Effector memory CD8-positive, alpha-beta T cell (primary cell): ENCODE measurements at places on chromosomes 1 and 21.

DNA sequence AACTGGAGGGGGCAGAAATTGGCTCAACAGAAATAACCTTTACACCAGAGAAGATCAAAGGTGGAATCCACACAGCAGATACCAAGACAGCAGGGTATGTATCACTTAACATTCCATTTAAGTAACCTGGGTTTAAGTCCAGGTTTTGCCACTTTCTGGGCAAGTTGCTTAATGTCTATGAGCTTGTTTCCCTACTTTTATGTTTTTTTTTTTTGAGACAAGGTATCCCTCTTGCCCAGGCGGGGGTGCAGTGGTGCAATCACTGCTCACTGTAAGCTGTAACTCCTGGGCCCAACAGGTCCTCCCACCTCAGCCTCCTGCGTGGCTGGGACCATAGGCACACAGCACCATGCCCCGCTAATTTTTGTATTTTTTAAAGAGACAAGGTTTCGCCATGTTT is 2.2 kb downstream of the RTCA start:
- no peak for DNase-seq

GRCh38 chr21:42666023-42666747 is 12.8 kb downstream of the PDE9A start:
- no peak for DNase-seq

GRCh38 chr1:176735201-176735600 is 272.2 kb downstream of the PAPPA2 start:
- DNase-seq, result no peak

GRCh38 chr1:17281775-17282181 is 26.2 kb upstream of the PADI4 start:
- no peak for DNase-seq

- no peak for DNase-seq
Measured at GRCh38 chr1:24058671-24059455, 53.1 kb downstream of the MYOM3 start.

GRCh38 chr1:40981691-40982448 is 2.4 kb downstream of the CTPS1 start:
- no peak for DNase-seq

GRCh38 chr1:174209347-174210187 is 50.2 kb downstream of the RABGAP1L start:
- no peak for DNase-seq

GRCh38 chr21:28761674-28762356 is 230.9 kb downstream of the LTN1 start:
- no peak for DNase-seq

GRCh38 chr21:30222724-30223123 is 6.8 kb upstream of the CLDN8 start:
- DNase-seq, result no peak

DNA sequence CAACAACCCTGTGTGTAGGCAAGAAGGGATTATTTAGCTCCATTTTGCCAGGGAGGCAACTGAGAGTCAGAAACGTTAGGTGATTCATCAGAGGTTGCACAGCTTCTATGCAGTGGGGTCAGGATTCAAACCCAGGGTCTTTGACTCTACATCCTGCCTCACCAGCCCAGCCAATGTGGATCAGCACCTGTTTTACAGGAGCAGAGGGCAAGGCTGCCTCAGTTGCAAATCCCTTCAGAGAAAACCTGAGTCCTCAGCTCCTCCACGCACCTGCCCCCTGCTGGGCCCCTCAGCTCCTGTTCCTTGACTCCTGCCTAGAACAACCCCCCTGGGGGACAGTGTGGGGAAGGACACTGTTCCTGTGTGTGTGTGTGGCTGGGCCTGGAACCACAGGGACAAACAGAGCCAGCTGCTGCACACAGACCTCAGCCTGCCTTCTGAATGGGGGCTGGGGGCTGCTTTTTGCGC is 61.6 kb downstream of the LRRN2 start:
- DNase-seq, result no peak

DNA sequence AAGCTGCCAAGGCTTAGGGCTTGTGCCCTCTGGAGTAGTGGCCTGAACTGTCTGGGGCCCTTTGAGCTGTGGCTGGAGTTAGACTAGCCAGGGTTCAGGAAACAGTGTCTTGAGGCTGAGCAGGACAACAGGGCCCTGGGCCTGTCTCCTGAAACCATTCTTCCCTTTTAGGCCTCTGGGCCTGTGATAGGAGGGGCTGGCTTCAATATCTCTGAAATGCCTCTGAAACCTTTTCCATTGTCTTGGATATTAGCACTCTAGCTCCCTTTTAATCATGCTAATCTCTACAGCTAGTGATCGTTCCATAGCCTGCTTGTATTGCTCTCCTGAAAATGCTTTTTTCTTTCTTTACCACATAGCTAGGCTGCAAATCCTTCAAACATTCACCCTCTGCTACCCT is 135.3 kb downstream of the ADGRL4 start:
- DNase-seq, result no peak

- no peak for DNase-seq
Measured at GRCh38 chr21:41362605-41363369, 960 bp downstream of the MX2 start.

DNA sequence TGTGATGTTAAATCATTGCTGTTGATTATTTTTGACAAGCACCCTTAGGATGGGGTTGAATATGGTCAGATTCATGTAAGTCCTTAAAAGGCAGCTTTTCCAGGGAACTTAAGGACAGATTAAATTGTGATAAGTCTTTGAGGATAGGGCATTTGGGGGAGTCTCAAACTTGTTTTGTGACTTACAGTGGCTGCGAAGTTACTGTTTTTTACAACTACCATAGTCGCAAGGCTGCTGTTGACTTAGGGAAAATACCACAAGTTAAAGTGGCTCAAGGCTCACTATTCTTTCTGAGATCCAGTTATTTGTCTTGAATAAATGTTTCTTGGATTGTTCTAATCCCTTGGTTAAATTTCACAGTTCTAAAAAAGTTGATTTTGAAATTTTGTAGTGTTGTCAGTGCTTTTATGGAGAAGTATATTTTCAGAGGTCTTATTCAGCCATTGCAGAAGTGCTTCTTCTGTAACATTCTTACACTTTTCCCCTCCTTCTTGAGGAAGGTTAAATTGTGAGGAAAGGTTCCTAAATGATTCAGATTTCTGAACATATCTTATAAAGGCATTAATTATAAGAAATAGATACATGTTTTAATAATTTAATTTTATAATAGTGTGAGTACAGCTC is 47.0 kb upstream of the MPC2 start:
- DNase-seq, result no peak

DNA sequence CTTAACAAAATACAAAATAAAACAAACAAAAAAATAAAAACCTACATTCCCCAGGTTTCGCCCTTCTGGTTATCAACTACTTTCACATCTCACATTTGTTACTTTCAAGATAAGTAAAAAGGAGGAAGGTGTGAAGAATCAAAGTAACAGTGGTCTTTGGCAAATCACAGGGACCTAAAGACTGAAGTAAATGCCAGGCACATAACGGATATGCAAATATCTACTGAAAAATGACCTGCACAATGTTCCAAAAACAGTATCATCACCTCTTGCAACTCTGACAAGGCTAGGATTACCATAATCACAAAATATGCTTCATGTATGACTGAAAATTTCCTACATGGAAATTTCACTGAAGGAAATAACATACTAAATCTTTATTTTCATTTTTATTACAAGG is 29.3 kb downstream of the COP1 start:
- DNase-seq, result no peak

GRCh38 chr1:58748666-58749065 is 35.2 kb downstream of the JUN start:
- DNase-seq, result no peak

GRCh38 chr1:88394958-88395357 is 289.1 kb upstream of the PKN2 start:
- DNase-seq, result no peak

DNA sequence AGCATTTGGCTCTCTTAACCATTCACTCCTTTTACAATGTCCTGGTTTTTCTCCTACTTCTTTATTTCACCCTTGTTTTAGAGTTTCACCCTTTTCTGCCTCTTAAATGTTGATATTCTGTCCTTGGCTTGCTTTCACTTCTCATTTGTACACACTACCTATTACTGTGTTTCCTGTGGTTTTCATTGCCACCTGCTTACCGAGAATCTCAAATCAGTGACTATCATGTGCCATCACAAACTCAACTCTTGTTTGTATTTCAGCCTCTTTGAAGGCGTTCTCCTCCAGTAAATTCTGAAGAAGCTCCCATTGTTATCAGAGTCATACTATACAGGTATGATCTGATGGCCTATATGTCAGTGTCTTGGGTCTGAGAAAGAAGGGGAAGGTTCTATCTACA is 65.7 kb downstream of the NPHS2 start:
- DNase-seq, result no peak

DNA sequence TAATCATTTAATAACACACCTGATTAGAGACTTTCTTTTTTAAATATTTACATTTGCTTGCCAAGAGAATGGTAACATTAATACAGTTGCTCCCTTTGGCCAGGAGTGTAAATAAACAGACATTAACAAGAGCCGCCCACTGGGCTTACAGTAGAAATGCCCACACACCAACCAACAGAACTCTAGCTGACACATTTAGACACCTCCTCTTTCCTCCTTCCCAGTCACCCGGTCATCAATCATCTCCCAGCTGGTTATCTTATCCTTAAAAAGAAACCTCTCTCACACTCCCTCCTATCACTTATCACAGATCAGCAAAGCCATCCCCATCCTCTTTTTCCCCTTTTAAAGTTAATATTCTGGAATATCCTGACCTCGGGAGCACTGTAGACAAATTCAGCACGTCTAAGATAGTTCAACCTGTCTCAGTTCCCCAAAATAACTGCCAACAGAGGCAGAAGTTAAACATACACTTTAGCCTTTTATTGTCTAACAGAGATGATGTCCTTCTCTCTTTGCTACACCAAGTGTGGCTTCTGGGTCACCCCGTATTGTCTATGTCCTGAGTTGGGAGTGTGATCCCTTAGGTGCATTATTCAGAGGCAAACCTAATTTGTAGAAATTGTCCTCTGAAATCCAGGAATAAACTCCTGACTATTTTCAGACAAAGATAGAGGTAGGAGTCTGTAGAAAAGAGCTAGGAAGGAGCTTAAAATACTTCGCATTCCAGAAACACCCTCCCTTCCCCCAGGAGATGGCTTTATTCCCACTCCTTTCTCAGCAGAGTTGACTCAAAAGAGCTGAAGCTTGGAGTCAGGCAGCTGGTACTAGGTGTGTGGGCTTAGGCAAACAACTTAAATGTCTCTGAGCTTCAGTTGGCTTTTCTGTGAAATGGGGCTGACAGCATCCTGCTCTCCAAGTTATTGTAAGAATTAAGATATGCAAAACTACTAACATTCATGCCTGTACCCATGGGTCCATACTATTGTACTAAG is 8.8 kb downstream of the MYCL start:
- DNase-seq, result no peak

DNA sequence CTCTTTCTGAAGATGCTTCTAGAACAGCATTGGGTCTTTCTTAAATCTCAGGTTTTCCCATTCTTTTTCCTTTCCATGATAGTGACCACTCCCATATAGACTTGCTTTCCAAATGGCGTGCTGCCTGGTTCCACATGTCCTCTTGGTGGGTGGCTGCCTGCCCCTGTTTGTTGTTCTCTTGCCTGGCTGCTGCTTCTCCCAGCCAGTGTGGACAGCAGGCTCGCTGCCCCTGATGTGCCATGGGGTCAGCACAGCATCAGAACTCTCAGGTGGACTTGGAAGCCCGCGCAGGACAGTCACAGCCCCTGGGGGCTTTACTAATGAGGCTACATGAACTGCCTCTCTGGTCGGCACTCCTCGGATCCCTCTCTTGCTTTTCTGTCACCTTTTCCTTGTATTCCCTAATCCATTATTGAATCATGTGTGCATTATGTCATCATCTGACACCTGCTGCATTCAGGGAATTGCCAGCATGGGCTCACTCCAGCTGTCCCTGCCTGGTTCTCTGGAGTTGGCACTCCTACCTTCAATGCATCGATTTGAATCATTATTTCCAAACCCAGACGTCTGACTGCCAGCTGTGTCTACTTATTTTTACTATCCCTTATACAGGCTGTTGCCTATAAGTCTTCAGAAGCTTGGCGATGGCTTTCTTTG is 100.5 kb upstream of the COA6 start:
- DNase-seq, result no peak

DNA sequence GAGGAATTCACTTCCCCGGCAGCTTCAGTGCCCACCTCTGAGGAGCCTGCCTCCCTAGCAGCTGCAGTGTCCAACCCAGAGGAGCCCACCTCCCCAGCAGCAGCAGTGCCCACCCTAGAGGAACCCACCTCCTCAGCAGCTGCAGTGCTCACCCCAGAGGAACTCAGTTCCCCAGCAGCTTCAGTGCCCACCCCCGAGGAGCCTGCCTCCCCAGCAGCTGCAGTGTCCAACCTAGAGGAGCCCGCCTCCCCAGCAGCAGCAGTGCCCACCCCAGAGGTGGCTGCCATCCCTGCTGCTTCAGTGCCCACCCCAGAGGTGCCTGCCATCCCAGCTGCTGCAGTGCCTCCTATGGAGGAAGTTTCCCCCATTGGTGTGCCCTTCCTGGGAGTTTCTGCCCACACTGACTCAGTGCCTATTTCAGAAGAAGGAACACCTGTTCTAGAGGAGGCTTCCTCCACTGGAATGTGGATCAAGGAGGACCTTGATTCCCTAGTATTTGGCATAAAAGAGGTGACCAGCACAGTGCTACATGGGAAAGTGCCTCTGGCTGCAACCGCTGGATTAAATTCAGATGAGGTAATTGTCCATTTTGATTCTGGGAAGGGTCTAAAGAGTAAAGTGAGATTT is 77.4 kb upstream of the BMP8A start:
- DNase-seq, result no peak

- no peak for DNase-seq
Measured at GRCh38 chr1:97243973-97244560, 522.5 kb downstream of the PTBP2 start.

- no peak for DNase-seq
Measured at GRCh38 chr1:162632698-162633080, 425 bp downstream of the DDR2 start.

- no peak for DNase-seq
Measured at GRCh38 chr1:226322986-226323385, 14.0 kb upstream of the LIN9 start.

GRCh38 chr1:16178596-16179497 is 23.0 kb upstream of the EPHA2 start:
- no peak for DNase-seq

- no peak for DNase-seq
Measured at GRCh38 chr1:208160259-208160819, 83.8 kb downstream of the PLXNA2 start.

GRCh38 chr21:36768496-36768895 is 69.6 kb downstream of the SIM2 start:
- DNase-seq, result no peak

DNA sequence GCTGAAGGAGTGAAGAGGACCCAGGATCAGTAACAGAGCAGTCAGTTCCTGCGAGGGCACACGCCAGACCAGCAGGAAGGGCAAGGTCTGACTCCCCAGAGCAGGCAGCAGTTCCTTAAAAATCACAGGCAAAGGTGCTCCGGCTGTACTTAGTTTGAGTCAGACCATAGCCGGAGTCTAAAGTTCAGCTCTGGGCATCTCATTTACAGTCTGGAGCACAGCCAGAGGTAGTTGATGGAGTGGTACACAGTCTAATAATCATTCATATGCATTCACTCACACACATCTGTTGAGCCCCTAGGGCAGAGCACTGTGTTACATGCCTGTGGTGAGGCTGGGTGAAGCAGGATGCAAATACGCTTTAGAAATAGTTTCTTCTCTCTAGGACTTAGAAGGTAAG is 7.3 kb upstream of the AMIGO1 start:
- DNase-seq, result no peak

GRCh38 chr1:19980314-19980713 is 896 bp upstream of the PLA2G2A start:
- DNase-seq, result no peak
